ENCODE measurements at places on chromosomes 7 and 10.

DNA sequence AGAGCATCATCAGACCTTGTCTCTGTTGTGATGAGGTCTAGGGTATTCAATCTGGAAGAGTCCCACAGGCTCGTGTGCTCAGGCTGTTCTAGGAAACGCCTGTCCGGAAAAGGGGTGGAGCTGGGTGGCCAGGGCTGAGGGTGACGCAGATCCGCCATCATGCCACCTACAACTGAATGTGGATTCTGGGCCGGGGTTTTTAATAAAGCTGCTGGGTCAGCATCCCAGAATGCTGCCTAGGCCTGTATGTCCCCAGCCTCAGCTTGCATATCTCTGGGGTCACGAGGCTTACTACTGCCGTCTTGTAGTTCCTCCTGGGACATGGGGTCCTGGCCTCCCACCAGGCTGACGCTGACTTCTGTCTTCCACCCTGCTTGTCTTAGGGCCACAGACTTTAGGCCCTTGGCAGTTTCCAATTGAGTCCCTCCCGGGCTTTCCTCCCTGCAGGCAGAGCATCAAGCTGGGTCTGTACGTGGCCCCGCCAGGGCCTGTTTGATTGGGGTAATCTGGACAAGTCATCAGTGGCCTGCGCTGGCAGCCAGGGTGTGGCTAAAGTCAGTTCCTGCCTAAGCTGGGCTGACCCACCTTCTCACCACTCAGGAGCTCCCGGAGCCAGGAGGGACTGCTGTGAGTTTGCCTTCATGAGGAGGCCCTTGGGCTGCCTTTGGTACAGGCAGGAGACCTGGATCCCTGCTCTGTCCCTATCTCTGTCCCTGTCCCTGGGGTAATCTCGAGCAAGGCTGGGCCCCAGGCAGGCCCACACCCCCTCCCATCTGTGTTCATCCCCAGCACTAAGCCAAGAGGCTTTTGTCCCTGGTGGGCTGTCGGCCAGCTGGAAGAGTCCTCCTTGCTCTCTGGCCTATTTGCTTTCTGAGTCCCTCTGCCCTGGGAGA is 79.9 kb downstream of the ZMIZ1 start:
- DNase-seq: no peak

GRCh38 chr10:93435621-93436397 is 46.3 kb downstream of the MYOF start:
- DNase-seq: peak; percentile 61

DNA sequence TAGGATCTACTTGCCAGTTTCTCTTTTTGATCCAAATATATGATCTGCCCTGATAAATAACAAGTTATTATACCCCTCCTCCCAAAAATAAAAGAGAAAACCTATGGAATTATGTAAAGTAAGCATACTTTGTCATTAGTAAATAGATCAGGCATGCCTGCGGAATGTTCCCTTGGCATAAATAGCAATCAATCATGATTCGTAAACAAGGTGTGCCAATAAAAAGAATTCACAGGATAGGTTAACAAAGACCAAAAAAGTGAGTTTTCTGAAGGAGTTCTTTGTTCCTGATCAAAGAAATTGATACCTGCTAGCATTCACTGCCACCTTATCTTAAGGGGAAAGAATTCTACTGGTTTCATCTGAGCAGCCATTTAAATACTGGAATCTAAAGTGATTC is 11.9 kb downstream of the ITGB1 start:
- DNase-seq: no peak

- peak; percentile 54 for DNase-seq
Measured at GRCh38 chr7:81624650-81625631, 144.9 kb downstream of the HGF start.

DNA sequence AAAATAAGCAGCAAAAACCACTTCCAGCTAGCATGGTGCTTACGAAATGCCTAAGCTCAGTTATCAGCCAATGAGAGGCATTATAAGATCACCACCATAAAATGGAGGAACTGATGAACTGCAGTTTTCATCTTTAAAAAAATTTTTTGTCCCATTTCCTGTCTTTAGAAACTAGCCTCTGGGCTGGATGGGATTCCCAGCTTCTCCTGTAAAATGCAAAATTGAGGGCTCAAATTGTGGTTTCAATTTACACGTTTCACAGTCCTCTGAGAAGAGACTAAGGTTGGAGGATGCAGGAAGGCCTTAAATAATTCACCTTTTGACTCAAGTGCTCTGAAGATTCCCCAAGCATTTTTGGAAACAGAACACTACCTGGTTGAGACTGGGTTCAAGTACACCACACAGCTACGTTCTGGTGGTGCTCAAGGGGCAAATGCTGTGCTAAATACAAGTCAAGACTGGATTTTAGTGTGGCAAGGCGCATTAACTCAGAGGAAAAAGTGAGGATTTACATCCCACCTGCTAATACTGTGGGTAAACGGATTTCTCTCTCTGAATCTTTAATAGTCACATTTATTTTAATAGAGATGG is 951 bp downstream of the ZNF25 start:
- DNase-seq: peak; percentile 12

DNA sequence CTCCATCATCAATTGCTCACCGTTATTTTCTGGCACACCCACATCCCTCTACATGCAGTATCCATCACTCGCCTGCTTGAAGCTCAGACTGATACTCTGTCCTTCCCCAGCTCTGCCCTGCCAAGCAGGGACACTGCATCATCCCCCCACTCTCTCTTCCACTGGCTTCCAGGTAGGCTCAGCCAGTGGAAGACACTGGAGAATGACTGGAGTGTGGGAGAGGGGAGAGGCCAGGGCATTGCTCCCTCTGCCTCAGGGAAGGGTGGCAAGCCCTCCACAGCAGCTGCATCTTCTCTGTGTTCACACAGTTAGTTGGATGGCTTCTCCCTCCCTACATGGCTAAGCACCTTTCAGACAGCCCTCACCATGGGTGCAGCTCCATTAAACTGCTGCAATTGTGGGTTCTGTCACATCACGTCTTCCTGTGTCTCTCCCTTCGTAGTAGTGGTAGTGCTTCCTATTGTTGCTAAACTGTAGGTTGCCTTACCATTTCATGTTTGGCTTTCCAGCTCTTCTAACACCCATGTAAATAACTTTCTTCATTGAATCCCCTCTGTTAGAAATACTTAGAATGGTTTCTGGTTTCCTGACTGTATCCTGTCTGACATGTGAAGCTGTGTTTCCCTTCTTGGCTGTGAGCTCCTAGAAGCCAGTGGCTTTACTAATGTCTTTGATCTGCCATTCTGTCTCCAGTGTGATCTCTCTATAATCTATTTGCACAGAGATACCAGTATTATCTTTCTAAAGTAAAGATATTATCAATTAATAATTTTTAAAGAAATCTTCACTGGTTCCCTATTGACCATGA is 483.7 kb upstream of the LRRN3 start:
- DNase-seq: no peak

DNA sequence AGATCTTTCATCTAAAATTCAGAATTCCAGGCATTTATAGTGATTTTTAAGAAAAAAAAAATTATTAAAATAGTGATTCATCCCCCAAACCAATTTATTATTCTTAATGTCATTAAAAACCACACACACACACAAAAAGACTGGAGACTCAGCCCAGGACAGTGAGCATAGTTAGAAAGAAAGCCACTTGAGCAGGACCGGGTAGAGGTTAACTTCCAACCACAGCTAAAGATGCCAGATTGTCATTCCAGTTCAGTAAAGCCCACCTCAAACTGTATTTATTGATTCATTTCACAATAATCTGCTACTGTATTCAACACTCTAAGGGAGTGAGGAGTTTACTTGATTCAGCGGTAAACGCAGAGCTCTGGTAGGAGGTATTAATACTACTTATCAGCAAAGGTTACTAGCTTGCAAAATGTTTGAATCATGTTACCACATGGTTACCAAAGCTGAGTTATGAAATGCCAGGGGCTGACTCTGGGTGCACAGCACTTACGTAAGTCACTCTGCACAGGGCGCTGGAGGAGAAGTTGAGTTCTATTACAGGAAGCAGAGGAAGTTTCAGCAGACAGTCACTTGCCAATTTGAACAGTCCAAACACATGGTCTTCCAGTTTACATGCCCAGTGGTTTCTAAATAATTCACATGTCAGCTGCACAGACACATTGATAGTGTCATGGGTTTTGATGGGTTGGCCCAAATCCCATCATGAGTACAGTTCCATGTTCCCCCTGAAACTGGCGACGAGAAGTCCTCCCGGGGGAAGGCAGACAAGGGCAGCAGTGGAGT is 64.6 kb downstream of the KLF6 start:
- DNase-seq: peak; percentile 38
